ENCODE measurements at places on chromosomes 11 and 22. TPM values are rescaled to one million over a fixed set of nuclear protein-coding genes. Genes with fewer than 3 reads are reported as not detected.

GRCh38 chr11:108122166-108122628, 830 bp downstream of the ACAT1 start:
- DNase-seq: no peak

GRCh38 chr11:8034604-8035190, 46.3 kb upstream of the TUB start:
- DNase-seq: no peak

DNA sequence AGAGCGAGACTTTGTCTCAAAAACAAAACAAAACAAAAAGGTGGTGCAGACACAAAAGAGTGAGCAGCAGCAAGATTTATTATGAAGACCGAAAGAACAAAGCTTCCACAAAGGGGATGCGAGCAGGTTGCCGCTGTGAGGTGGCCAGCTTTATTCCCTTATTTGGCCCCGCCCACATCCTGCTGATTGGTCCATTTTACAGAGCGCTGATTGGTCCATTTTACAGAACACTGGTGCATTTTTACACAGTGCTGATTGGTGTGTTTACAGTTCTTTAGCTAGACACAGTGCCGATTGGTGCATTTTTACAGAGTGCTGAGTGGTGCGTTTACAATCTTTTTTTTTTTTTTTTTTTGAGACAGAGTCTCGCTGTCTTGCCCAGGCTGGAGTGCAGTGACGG, 77.4 kb downstream of the CECR2 start:
- DNase-seq: no peak

- DNase-seq: no peak
Observed at GRCh38 chr11:131756479-131757110, 386.2 kb downstream of the NTM start.

GRCh38 chr11:19580646-19581045, 132.0 kb upstream of the NAV2 start:
- no peak for DNase-seq

GRCh38 chr11:128492461-128492860, 94.9 kb downstream of the ETS1 start:
- no peak for DNase-seq

GRCh38 chr11:75524665-75525432, 892 bp downstream of the GDPD5 start:
- DNase-seq: peak; percentile 81

DNA sequence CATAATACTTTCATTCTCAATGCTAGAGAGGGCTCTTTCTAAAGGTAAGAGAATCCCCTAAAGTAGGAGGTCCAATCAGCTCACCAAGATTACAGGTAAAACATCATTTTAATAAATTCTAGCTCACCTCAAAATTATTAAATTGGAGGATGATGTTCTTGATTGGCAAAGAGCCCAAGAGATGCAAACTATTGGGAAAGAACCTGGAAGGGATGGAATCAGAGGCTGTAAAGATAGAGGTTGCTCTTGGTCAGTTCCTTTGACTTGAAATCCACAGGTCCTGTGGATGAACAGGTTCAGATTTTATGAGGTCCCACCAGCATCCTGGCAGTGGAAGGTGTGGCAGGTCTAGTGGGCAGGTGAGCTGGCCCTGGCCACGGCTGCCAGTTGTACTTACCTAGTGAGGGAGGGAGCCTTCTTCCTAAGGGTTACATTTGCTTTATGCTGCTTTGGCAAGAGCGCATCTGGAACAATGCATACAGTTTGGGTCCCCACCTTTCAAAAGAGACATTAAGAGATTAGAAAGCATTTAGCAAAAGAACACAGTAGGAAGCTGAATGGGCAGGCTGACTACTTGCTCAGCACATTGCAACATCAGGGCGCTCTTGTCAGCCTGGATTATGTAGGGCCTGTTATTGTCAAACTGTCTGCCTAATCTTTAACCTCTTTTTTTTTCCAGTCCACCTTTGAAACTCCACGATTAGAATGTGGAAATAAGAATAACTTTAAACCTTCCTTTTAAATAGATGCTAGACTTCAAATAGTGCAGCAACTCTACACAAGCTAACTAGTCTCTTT, 97.0 kb downstream of the RDX start:
- no peak for DNase-seq

- peak; percentile 14 for DNase-seq
Observed at GRCh38 chr22:27906241-27906640, 12.8 kb downstream of the PITPNB start.

- no peak for DNase-seq
Observed at GRCh38 chr11:120420572-120420971, 84.4 kb downstream of the ARHGEF12 start.

DNA sequence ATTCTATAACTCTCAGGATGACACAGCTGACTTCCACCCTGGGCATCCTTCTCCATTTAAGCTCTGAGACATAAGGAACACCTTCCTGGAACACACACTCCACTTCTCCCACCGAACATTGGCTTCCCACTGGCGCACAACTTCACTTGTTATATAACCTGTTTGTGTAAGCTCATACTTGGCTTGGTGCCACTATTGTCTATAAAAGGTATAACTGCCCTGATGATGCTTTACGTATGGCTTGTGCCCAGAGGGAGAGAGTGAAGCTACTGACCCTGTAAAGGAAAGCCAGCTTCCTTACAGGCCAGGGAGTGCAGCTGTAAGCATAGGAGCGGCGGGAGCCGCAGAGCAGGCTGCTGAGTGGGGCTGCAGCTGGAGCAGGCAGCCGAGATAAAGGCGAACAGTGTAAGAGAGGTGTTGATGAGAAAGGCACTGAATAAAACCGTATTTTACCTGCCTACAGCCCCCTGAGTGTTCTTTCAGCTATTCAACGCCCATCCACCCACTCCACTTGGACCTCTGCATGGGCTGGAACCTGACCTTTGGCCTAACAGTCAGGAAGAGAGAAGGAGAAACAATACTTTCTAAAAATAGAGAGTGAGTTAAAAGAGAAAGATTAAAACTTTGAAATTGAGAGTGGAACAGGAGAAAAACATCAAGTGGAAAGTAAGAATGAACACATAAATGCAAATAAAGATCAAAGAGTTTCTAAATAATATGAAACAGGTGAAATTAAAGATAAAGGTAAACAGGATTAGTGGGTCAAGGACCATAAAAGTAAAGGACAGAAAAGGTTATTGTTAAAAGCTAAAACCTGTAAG, 252.1 kb upstream of the ARHGAP42 start:
- no peak for DNase-seq

- DNase-seq: no peak
Observed at GRCh38 chr11:110200241-110200640, 96.2 kb downstream of the RDX start.

DNA sequence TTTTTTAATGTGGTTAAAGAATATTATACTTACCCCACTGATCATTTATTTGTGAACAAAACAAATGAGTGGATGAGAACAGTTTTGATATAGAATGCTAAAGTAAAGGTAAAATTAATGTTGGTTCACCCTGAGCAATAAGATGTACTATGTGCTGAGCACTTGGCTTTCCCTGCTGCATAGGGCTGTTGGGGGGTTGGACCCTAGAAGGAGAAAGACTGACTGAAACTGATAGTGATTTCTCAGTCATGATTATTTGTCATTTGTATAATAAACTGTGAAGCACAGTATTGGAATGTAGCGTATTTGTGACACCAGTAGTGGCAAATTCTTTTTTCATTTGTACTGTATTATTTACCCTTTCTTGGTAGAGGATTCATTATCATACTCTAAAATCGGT, 63.3 kb downstream of the PRMT3 start:
- no peak for DNase-seq

DNA sequence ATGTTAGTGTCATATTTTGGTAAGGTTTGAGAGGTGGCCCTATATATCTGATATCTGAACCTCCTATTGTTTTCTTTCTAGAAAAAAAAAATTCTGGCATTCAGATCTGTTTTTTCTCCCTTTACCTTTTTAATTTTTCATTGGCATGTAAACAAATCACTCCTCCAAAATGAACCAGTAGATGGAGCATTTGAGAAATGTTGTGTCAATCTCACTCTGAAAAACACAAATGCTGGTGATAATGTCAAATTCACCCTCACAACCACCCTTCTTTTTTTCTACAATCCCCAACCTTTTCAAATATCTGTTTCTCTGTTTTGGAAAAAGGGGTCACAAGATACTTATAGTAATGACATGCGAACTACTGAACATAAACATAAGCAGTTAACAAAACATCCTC, 9.1 kb downstream of the GUCY1A2 start:
- no peak for DNase-seq

GRCh38 chr11:10637731-10638151, 55.8 kb downstream of the IRAG1 start:
- DNase-seq: no peak

DNA sequence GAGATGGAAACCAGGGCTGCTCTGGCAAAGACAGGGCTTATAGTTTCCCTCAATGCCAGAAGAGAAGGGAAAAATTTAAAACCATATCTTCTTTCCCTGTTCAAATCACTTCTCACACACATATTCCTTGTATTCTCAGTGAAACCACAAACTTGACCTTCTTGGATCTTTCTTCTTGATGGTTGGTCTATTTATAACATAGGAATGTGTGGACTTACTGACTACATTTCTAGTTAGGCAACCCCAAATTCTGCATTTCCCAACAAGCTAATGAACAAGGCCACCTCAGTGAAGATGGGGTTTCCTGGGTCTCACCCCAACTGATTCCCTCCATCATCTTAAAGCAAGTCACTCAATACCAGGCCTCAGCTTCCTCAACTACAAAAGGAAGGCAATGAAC, 3.8 kb upstream of the QSER1 start:
- DNase-seq: no peak

DNA sequence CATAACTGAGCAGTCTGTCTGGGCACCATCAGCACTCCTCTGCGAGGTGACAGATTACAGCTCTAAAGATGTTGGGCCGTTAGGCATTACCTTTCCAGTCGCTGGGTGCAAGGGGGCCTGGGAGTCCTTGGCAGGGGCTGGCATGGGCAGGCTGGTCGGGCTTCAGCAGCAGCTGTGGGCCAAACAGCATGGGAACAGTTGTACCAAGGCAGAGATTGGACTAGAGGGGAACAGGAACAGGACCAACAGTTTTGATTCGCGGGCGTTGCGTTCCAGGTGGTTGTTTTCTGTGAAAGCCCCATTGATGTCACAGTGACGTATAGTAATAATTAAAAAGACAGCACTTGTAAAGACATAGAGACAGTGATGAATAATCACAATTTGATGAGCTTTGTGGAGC, 25.8 kb upstream of the B3GAT1 start:
- DNase-seq: no peak

DNA sequence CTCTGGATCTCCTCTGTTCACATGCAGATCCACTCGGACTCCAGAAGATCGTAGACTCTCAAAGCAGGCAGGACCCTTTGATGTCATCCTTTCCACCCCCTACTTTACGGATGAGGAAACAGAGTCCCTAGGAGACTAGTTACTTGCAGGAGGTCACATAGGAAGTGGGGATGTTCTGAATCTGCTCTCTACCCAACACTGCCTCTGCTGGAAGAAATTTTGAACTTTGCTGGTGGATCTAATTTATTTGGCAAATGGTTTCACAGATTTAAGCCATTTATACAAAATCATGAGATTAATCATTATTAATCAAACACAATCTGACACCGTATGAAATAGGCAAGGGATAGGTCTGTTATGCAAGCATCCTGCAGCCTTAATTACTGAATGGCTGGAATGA, 55.0 kb upstream of the USP47 start:
- no peak for DNase-seq

GRCh38 chr11:66022401-66023185, 3.7 kb downstream of the CATSPER1 start:
- peak; percentile 95 for DNase-seq

DNA sequence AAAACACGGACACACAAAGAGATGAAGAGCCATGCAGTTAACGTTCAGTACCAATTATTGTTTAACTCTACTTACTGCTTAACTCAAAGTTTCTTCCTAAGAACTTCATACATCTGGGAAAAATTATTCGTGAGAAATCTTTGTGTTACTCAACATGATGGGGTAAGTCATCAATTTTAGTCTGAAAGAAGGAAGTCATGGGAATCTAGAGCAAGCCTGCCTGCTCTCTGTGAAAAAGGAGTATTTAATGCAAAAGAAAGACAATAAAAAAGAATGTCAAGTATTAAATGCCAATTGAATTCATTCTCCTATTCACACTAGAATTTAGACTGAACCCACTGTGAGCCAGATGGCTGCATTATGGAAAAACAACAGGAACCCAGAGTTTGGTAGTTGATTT, 16.0 kb downstream of the TMEM123 start:
- DNase-seq: no peak

DNA sequence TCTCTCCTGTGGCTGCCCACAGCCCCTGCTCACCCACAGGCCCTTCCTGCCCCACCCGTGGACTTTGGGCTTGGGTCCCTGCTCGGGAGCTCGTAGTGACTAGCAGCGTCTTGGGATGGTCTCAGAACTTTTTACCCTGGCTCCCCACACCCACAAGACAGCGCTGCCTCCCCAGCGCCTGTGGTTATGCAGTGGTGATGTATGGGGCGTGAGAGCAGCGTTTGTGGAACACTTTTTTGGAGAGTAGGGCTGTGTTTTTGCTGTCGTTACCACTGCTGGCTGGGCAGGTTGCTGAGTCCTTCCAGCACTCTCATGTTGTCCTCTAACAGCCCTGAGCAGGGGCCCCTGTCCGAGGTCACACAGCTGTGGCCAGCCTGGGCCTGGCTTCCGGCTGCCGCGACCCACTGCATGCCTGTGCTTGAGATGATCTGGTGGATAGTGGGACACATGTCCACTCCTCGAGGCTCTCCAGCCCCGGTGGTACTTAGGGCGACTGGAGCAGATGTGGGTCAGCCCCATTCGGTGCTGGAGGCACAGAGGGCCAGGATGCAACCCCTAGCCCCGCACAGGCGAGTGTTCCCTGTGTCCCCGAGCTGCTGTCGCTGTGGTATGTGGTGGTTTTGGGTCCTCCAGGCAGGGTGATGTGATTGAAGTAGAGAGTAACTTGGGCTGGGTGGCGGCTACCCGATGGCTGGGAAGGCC, 7.1 kb upstream of the GRAMD4 start:
- peak; percentile 85 for DNase-seq

Gene IFITM10
- 0.14 TPM for total RNA-seq

Gene TMEM86A
- total RNA-seq: 0.21 TPM

Gene LINC01488
- total RNA-seq: not detected

Gene LRRC10B
- total RNA-seq: 0.14 TPM

Gene GDPD4
- not detected for total RNA-seq

Gene JAM3
- 4.7 TPM for total RNA-seq

Gene OR4A16
- not detected for total RNA-seq

Gene DDIAS
- total RNA-seq: 26.9 TPM

Gene OR52E5
- total RNA-seq: not detected

Gene DEAF1
- 66.3 TPM for total RNA-seq

Gene SCGB1D2
- not detected for total RNA-seq

Gene CCDC34
- total RNA-seq: 12.7 TPM

Gene TNNI2
- not detected for total RNA-seq
